ENCODE measurements at places on chromosomes 13 and 19. TPM values are rescaled to one million over a fixed set of nuclear protein-coding genes. Genes with fewer than 3 reads are reported as not detected.

DNA sequence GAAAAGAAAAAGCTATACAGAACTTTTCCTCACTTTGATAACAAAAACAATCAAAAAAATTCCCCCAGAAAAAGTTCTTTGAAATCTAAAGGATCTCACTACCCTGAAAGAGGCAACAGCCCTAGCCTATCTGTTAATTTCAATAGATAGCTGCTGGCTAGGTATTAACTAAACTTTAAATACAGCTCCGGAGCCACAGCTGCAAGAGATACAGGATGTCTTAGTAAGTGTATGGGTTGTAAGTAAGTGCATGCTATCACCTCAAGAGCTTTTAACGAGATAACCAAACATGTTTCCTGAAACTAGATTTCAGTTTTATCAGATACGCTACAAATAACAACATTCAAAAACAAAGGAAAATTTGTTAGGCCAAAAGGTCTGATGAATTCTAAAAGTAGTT, 148.4 kb downstream of the KLF12 start:
- no peak for DNase-seq

DNA sequence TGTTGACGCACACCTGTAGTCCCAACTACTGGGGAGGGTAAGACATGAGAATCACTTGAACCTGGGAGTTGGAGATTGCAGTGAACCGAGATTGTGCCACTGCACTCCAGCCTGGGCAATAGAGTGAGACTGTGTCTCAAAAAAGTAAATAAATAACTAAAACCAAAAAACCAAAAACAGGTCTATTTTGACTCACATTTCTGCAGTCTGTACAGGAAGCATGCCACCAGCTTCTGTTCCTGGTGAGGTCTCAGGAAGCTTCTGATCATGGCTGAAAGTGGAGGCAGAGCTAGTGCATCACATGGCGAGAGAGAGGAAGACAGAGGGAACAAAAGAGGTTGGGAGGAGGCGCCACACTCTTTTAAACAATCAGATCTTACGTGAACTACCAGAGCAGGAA, 142.5 kb downstream of the ITGBL1 start:
- DNase-seq = no peak

DNA sequence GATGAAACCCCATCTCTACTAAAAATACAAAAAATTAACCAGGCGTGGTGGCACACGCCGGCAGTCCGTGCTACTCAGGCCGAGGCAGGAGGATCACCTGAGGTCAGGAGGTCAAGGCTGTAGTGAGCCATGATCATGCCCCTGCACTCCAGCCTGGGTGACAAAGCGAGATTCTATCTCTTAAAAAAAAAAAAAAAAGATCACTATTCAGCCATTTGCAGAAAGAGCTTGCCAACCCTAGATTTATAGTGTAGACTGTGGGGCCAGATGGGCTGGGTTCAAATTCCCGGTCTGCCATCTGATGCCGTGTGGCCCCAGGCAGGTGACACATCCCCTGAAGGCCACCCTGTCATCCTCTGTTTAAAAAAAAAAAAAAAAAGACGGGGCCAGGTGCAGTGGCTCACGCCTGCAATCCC, 28.9 kb downstream of the SMIM24 start:
- DNase-seq = no peak

Gene KLK3
- total RNA-seq = under 0.01 TPM

DNA sequence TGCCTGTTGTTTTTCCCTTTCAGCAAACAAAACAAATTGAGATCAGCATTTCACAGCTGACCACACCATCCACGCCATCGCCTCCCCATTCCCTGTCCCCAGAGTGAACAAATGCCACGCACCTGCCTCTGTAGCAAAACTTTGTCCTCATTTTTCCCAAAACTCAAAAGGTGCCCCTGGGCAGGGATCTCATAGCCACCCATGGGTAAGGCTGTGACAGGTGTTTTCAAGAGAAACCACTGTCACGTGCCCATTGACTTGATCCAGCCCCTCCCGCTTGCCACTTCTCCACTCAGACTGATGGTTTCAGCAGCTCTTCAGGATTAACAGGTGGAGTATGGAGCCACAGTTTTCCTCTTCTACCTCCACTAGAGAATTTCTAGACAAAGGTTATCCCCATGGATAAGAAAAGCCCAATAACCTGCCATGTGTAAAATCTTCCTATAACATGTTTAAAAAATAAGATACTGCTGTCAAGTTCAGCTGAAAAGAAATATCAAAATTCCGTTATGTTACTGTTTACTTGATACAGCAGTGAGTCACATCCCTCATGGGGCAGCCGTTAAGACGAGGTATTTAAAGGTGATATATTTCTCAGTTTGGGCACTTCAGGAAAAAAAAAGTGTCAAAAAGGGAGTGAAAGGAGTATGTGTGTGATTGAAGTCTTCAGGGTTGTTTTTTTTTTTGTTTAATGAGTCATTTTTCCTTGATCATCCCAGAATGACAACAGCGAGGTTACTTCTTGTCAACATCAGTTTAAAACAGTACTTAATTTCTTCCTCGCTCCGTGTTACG, 63.5 kb upstream of the GPR183 start:
- DNase-seq = no peak

DNA sequence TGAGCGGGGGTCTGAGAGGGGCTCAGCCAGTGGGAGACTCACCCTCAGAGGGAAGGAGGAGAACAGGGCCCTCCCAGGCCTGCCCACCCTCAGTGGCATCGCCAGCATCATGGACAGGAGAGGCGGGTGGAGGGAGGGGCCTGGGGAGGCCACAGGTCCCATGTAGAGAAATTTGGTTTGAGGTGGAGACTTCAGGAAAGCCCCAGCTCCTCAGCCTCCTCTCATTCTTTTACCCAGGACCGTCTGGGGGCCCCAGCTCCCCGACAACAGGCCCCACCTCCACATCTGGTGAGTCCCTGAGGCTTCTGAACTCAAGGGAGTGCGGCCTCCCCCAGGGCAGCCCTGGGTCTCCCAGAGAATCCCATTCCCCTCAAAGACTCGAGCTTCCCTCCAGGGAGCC, 3.1 kb downstream of the LILRB1 start:
- DNase-seq = no peak

Gene TTC9B
- under 0.01 TPM for total RNA-seq

GRCh38 chr19:36418287-36419001, at the start of gene ZFP82:
Gene ZFP82 (minus strand): TSS chr19:36418644. CDS start chr19:36409789, 8,855 bp downstream.
- peak; percentile 44 for DNase-seq

GRCh38 chr13:44084146-44084545, 204.4 kb downstream of the LACC1 start:
- DNase-seq = no peak

Gene PLIN4
- total RNA-seq = under 0.01 TPM

Gene ZNF490
- 9.7 TPM for total RNA-seq

DNA sequence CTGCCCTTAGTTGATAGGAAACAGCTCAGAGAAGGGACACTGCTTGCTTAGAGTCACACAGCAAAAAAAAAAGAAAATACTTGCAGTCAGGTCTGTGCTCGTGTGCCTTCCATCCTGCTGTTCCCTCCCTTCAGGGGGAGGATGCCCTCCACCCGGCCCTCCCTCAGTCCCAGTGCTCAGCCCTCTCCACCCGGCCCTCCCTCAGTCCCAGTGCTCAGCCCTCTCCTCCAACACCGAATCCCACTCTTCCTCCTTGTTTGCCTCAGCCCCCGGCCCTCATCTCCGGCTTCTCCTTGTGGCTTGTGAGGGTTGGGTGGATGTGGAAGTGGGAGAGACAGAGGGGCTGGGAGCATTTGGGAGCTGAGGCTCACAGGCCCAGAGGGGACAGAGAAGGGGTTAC, 5.8 kb downstream of the TFPT start:
- no peak for DNase-seq

DNA sequence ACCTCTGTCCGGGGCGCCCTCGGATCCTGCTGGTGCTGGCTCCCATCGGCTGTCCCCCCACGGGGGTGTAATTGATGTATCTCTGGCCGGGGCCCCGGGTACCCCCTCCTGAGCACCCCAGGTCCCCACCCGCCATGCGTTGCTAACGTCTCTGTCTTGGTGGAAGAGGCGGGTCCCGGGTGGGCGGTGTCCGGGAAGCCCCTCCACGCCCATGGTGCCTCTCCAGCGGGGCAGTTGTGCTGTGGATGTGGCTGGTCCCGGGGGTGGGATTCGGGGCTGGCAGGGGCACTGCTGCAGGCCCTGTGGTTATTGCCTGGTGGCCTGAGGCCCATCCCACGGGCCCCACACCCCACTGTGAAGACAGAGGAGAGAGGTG, 4.9 kb downstream of the DIRAS1 start:
- no peak for DNase-seq

DNA sequence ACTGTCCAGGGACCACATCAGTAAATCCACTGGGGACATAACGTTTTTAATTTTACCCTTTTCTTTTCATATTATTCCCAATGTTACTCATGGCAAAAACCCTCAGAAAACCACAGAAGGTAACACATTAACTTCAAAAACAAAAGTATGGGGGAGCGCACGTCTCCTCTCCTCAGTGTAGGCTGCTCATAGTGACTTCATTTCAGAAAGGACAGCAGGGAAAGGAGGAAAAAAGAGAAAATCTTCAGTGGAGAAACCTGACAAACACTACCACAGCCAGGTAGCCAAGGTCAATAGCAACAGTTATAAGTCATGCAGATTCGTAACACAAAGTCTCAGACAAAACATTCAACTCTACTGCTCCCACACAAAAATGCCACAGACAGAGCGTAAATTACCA, 21.4 kb downstream of the DZIP1 start:
- DNase-seq = no peak

DNA sequence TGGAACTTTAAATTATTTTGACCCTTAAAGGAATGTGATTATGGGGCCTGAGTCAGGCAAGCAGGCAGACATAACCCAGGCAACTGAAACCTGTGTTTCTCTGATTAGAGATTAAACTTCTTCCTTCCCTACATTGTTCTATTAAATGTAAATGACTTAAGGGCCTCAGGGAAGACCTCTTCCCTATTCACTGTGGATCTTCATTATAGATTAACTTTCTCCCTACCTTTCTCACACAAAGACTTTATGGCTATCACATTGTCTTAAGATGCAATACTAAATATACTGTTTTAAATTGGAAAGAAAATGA, 8.8 kb upstream of the METTL21C start:
- no peak for DNase-seq

- peak; percentile 37 for DNase-seq
Observed at GRCh38 chr13:65926750-65927171, 1303.4 kb downstream of the PCDH9 start.

Gene PRSS57
- total RNA-seq = 829 TPM

Gene LSM7
- 586 TPM for total RNA-seq

DNA sequence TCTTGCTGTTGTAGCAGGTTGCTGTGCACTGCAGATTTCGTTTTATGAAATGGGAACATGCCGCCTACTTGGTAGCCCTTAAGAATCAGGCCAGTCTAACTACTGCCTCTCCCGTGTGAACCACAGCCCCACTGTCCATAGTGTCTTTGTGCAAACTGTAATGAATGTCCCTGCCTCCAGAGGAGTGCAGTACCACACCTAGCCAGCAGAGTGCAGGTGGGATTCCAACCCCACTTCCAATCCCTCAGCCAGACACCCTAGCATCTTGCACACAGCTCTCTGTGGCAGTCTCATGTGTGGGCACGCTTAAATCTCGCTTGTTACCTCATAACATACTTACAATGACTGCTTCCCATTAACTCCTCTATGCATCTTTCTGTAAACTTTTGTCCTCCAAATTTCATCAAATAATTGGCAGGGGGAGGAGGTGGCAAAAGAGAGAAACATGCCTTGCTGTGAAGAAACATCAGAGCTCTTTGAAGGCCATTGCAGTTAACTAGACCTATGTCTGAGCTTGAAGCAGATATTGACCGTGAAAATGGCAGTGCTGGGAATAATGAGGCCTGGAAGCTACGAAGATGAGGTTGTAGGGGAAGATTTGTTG, 47.2 kb downstream of the ZAR1L start:
- DNase-seq = peak; percentile 43

DNA sequence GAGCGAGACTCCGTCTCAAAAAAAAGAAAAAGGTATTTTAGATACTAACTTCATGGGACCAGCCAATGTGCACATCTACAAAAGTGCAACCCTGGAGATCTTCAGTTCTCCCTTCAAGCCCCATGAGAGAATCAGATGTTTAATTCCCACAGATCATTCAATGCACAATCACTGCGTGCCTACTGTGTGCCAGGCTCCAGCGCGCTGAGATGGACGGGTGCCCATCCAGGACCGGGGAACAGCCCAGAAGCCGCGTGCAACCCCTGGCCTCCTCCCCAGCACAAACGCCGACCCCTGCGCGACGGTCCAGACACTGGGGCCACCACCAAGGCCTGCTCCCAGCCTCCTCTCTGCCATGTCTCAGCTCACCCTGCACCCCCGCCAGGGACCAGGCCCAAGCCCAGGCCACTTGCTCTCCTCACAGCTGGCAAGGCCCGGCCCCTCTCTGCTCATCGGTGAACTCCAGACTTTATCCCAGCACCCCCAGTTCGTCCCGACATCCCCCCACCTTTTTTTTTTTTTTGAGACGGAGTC, 5.3 kb downstream of the BTBD2 start:
- no peak for DNase-seq

GRCh38 chr19:17950310-17951156, 16.4 kb upstream of the KCNN1 start:
- no peak for DNase-seq

Gene ADGRE2
- total RNA-seq = 46.0 TPM

Gene SWSAP1
- total RNA-seq = 4.6 TPM

DNA sequence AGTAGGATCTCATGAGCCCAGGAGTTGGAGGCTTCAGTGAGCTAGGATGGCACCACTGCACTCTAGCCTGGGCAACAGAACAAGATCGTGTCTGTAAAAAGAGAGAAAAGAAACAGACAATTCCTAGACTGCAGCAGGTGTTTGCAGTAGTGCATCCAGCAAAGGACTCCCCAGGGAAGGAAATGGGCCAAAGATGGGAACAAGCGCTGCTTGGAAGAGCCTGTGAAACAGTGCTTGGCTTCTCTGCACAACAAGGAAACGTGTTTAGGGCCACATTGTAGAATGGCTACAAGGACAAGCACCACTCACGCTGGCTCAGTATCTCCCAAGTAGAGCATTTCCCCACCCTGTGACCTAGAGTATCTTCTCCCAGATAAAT, 35.5 kb upstream of the LDLR start:
- DNase-seq = no peak

GRCh38 chr13:89910166-89910565, 1437.3 kb upstream of the MIR17HG start:
- no peak for DNase-seq

Gene LRRC63
- total RNA-seq = 1.9 TPM

- no peak for DNase-seq
Observed at GRCh38 chr13:101451641-101452040, 834 bp upstream of the ITGBL1 start.

DNA sequence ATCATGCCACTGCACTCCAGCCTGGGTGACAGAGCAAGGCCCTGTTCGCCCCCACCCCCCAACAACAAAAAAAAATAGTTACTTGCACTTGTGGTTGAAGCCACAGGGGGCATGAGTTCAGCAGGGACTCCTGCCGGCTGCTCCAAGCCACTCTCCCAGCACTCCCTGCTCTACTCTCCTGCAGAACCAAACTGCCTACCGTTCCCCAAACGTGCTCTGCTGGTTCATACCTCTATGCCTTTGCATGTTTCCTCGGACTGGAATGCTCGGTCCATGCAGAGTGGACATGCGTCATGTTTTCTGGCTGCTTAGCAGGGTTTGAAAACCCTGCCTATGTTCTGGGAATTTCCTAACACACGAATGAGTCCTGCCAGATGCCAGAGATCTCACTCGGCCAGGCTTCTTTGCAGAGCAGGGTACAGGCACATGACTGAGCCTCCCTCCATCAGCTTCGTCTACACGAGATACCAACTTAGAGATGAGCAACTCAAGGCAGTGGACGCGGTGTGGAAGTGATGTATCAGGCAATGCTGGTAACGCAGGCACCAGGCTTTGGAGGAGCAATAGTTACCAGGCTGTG, 8.5 kb upstream of the SLC25A15 start:
- DNase-seq = no peak

Gene PPFIA3
- total RNA-seq = 3.5 TPM

Data from hematopoietic multipotent progenitor cell (in vitro differentiated cells).